Hematopoietic multipotent progenitor cell treated with erythropoietin and hydrocortisone succinate and interleukin-3 and kit ligand, for 8 days (in vitro differentiated cells): ENCODE measurements at places on chromosomes 12 and 14.

DNA sequence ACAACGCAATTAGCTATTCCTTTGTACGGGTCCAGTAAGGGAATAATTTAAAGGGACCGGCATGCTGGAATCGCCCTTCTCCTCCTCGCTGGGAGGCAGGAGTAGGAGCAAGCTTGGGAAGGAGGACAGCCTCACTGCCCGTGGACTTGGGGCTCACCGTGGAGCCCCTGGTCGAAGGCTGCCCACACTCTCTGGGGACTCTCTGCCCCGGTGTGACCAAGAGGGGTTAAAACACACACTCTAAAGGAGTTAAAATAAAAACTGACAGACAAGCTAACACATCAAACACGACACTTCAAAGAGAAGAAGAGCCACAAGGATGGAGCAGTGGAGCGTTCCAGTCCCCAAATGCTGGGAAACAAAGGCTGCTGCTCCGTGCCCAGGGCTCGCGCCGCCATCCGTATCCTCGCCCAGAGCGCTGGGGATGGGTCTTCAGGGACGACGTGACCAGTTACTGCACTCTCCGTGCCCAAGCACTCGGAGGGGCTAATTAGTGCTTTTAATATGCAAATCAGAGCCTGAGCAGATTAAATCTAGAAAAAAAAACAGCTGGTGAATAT is 123.3 kb downstream of the PAPOLA start:
- no peak for DNase-seq

DNA sequence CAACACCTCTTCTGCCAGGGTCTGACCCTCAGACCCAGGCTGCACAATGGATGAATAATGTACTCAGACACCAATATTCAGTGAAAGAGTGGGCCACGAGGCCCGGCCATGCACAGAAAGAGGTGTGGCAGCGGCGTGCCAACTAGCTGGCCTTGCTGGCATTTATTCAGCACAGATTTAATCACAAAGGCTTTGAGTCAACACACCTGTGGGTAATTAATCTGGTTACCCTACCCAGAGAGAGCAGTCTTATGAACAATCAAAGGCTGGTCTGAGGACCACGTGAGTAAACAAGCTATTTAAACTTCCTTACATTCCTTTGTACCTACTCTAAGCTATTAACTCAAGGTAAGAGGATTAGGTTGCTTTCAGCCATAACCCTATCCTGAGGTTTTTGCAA is 324.8 kb downstream of the C12orf50 start:
- no peak for DNase-seq

GRCh38 chr14:91997492-91997891 is 42.4 kb downstream of the TRIP11 start:
- peak; percentile 74 for DNase-seq

DNA sequence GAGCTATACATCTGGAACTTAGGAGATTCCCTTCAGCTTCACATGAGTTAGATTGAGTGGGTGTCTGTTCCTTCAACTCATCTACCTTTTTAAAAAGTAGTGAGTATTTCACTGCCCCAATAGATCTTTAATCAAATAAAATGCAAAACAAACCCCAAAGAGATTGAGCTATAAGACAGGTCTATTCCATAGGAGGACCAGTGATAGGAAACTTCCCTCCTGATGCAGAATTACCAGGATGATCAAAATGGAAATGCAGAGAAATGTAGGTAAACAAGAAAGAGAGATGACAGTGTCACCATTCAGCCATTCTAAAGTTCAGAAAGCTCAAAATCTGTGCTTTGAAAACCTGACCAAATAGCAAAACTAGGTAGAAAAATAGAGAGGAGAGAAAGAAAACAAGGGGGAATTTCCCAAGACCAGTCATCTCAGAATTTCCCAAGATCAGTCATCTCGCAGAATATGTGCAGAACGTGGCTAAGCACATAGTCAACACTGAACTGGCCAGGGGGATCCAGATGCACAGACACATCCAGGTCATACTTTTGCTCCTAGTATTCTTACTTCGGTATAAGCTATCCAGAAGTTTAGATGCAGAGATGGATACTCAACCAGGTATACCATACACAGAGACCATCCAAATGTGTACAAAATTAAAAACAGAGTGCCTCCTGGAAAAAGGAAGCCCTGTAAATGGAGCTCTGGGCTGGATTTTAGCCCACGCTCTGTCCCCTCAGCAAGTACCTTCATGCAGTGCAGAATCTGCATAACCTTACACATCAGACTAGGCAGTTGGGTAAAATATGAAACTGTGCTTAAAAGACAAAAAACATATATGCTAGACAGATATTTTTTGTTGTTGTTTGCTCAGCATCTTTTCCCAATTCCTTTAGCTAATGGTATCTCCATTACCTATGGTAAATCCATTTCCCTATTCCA is 27.4 kb downstream of the SLC41A2 start:
- no peak for DNase-seq

GRCh38 chr12:24860546-24860945 is 88.4 kb downstream of the BCAT1 start:
- DNase-seq, result no peak

GRCh38 chr14:35879654-35880249 is 53.6 kb downstream of the BRMS1L start:
- peak; percentile 29 for DNase-seq
